Chondrocyte (in vitro differentiated cells): ENCODE measurements at places on chromosomes 2 and 18. TPM values are rescaled to one million over a fixed set of nuclear protein-coding genes. Genes with fewer than 3 reads are reported as not detected.

PPM1G gene
- total RNA-seq = 55.7 to 72.8 TPM (median 59.4 TPM) in 3 replicates

DNA sequence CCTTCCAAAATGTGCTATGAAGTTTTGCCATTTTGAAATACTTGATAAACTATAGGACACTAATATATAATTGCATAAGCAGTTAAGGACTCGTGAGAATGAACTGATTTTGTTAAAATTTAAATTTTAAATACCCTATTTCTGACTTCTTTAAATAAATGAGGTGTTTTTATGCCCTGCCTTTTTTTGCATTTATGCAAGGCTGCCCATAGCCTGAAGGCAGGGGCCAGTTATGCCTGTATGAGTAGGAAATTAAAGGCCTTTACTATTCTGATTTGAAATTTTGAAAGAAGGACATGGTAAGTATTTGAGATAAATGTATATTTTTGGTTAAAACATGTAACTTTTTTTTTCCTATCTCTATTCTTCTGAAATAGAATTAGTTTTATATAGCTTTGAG is 33.7 kb downstream of the TTC39C start:
- no peak for DNase-seq
- H3K27me3 ChIP-seq = no peaks in the 10 kb centered on the region
- no peak overlapping the region for H3K4me3 ChIP-seq
- peaks cover 6% of the 10 kb centered on the region for H3K4me1 ChIP-seq

DNA sequence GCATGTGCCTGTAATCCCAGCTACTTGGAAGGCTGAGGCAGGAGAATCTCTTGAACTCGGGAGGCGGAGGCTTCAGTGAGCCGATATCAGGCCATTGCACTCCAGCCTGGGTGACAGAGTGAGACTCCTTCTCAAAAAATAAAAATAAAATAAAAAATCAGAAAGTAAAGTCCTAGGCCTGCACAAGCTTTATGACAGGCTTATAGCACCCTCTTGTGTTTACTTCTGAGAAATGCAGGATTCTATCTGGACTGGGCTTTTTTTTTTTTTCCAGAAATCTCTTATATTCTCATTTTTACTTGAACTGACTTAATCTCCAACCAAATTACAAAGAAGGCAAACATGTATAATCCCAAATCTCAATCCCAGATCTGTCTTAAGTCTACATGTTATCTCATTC is 26.1 kb upstream of the REG3G start:
- peaks cover 22% of the 10 kb centered on the region for H3K27me3 ChIP-seq
- no peak for DNase-seq
- H3K27ac ChIP-seq = no peak overlapping the region
- H3K36me3 ChIP-seq = no peaks in the 10 kb centered on the region
- no peaks in the 10 kb centered on the region for H3K4me1 ChIP-seq

DPP10 gene
- not detected in 3 replicates for total RNA-seq

GRCh38 chr2:44779793-44780192 is 161.7 kb upstream of the SIX3 start:
- H3K4me3 ChIP-seq = no peak overlapping the region
- no peak for DNase-seq
- no peaks in the 10 kb centered on the region for H3K36me3 ChIP-seq

ANTXR1 gene
- total RNA-seq = 207 to 351 TPM (median 347 TPM) in 3 replicates

DNA sequence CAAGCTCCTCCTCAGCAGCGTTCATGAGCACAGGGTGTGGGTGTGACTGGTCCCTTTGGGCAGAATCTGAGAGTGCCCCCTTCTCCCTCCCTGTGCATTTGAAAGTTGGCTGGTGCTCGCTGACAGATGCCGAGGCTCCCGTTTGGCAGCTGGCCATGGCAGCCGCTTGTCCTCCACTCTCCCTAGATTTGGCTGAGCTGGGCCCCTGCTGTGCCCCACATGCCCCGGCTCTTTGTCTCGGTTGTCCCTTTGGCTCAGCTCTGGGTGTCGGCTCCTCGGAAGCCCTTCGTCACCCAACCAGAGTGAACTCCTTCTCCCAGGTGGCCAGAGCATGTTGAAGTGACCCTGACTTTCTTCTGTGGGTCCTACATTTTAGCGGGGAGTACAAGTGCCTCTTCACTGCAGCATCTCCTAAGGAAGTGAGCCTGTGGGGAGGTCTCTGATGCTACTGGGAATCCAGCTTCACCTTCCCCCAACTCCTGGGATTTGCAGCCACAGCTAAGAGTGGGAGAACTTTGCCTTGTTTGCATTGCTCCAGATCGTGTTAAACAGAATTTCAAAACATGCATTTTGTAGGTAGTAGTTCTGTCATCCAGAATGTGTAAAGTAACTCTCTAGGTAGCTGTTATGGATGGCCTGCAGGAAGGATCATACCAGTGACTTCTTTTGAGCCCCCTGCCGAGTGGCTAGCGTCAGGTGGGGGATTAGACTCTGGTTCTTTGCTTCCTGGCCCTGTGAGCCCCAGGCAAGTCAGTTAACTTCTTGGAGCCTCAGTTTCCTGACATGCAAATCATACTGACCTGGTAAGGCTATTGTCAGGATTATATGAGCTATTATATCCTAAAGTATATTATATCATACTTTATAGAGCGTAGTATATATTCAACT is 24.2 kb downstream of the HPCAL1 start:
- DNase-seq = peak; percentile 47
- H3K4me1 ChIP-seq = peaks cover 45% of the 10 kb centered on the region
- no peak overlapping the region for H3K27ac ChIP-seq
- no peak overlapping the region for H3K4me3 ChIP-seq
- H3K27me3 ChIP-seq = no peaks in the 10 kb centered on the region

DNA sequence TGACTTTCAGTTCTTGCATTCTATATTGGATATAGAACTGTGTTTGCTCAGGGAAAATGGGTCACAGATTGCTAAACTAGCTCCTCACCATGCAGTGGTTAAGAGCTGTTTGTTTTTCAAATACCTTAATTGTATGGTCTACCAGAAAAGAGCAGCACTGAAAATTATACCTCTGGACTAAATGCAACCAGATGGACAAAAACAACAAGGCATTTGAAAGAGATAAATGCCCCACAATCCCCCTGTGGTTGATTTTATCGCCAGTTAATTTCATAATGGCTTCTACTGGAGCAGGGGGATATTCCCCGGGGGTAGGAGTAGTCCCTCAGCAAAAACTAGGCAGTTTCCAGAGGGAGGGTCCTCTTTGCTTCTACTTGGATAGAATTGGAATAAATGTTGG is 267.9 kb upstream of the TNP1 start:
- no peak for DNase-seq
- H3K4me3 ChIP-seq = no peak overlapping the region
- H3K36me3 ChIP-seq = peaks cover 2% of the 10 kb centered on the region
- peaks cover 13% of the 10 kb centered on the region for H3K4me1 ChIP-seq
- no peaks in the 10 kb centered on the region for H3K27me3 ChIP-seq

GRCh38 chr2:108145557-108146326 is 94.0 kb upstream of the SULT1C3 start:
- H3K36me3 ChIP-seq = no peaks in the 10 kb centered on the region
- H3K27me3 ChIP-seq = peaks cover 36% of the 10 kb centered on the region
- H3K4me3 ChIP-seq = no peak overlapping the region
- H3K4me1 ChIP-seq = no peaks in the 10 kb centered on the region
- H3K27ac ChIP-seq = no peak overlapping the region
